Esophagus muscularis mucosa (tissue), 4 donors: ENCODE measurements at places on chromosomes 6 and 20.

DNA sequence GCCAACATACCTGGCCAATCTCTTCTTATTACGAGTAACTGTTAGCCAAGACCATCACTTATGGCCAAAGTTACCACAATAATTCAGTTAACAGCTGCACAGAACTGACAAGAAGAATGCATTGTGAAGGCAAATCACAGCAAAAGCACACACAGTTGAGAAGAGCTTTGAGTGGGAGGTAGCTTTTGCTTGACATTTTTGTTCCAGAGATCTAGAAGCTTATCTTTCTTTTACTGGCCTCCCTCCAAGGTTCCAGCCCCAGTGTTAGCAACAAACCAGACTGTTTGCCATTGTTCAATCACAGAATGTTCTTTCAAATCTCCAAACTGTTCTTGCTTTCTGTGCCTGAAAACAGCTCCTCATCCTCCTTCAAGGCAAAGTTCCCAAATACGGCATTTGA lies 35.9 kb upstream of the IRAK1BP1 start:
- no peak for DNase-seq

DNA sequence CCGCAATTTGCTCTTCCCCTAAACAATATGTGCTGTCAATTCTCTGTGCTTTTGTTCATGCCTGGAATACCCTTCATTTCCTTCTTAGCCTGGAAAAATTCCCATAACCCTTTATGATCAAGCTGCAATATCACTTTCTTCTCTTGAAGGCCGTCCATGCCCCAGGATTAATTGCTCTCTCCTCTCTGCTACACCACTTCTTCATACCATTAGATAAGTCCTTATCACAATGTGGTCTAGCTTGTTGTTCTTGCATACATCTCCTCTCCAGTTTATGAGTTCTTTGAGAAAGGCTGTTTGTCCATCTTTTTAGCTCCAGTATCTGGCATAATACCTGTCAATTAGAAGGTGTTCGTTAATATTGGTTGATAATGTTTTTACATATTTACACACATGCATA lies 111.2 kb upstream of the SAMD5 start:
- DNase-seq = no peak

DNA sequence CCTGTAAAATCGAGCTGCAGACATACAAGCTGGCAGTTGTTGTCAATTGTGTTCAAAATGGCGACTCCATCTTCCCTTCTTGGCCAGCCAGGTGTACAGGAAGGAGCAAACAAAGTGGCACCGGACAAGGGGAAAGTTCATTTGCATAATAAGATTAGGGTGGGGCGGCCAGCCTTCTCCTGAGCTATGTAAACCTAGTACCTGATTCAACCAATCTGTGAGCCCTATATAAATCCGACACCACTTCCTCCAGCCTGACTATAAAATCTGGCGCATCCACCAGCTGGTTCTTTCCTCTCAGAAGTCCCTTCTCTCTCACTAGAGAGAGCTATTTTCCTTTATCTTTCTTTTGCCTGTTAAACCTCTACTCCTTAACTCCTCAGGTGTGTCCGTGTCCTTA lies 8.1 kb upstream of the HBS1L start:
- no peak for DNase-seq

GRCh38 chr20:62545271-62545670 lies 69.5 kb upstream of the GATA5 start:
- no peak for DNase-seq

GRCh38 chr6:104418125-104418524 lies 441.6 kb downstream of the HACE1 start:
- no peak for DNase-seq
